ENCODE measurements at places on chromosomes 4 and X. TPM values are rescaled to one million over a fixed set of nuclear protein-coding genes. Genes with fewer than 3 reads are reported as not detected.

Gene ELOVL6
- total RNA-seq: 89.5 TPM

Gene FGF2
- 96.0 TPM for total RNA-seq

GRCh38 chrX:76148753-76149152 is 24.1 kb upstream of the PBDC1 start:
- H3K4me3 ChIP-seq: peak overlapping the region; percentile 35
- H3K27ac ChIP-seq: peak overlapping the region; percentile 55
- peak; percentile 26 for DNase-seq
- H3K27me3 ChIP-seq: no peaks in the 10 kb centered on the region

DNA sequence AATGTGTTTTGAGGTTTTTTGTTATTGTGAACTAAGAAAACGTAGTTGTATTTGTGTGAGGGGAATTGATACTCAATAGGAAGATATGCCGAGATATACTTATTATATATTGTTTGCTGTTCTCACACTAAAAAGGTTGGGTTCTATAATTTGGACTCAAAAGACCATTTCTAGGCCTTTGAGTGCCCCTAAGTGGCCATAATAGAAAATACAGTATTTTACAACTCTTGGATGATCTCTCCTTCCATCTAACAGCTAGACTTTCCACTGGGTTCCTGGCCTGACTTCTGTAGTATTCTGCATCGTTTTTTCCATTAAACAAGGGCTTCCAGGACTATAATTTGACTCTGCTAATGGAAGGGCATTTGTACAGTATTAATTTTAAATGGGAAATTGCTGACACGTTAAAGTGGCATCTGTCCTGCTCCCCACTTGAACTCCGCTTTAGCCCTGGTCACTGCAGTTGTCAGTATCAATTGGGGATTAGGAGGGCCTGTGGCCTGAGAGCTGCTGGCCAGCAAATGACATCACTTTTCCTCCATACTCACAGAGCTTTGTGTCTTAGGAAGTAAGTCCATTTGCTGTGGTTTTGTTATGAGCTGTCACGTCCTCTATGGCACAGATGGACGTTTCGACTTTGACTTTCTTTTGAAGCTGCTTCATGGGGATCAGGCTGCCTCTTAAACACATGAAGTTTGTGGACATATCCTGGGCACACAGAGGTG is 176.9 kb downstream of the SLIT2 start:
- H3K36me3 ChIP-seq: no peaks in the 10 kb centered on the region
- DNase-seq: peak; percentile 45
- no peaks in the 10 kb centered on the region for H3K27me3 ChIP-seq
- no peak overlapping the region for H3K4me3 ChIP-seq
- no peaks in the 10 kb centered on the region for H3K4me1 ChIP-seq
